Spinal cord (tissue), 10 donors: ENCODE measurements at places on chromosomes 6 and 20. TPM values are rescaled to one million over a fixed set of nuclear protein-coding genes. Genes with fewer than 3 reads are reported as not detected.

The GHRH gene
- not detected for polyA plus RNA-seq

The IL17F gene
- polyA plus RNA-seq = not detected

The C6orf120 gene
- polyA plus RNA-seq = 29.7 TPM

The TAGAP gene
- 4.1 TPM for polyA plus RNA-seq

The EPHA7 gene
- polyA plus RNA-seq = 22.1 TPM
